ENCODE measurements at places on chromosomes 4 and X.
A peak's percentile ranks its signal among the peaks of the same experiment; 100 is the strongest.

DNA sequence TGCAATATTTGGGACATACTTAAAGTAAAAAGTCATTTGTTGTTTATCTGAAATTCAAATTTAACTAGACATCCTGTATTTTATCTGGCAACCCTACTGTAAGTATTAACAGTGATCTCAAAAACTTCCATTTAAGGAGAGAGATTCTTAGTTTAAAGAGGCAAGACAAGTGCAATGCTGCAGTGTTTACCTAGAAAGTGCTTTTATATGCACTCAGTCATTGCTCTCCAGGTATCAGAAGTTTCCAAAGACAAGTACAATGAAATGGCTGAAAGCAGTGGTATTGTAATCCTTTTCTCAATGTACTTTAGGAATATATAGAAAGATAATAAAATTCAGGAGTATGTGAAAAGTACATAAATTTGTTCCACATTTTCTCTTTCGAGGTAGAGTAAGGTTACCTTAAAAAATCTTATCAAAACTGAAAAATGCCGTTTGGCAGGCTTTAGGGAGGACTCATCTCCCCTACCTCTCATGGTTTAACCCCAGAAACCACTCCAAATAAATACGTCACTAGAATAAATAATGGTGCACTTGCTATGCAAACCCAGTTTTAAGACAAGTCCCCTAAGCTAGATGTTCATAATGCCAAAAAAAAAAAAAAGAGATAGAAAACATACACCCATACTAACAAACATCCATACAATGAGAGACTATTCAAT lies 45.7 kb downstream of the ELF2 start:
- DNase-seq = no peak

DNA sequence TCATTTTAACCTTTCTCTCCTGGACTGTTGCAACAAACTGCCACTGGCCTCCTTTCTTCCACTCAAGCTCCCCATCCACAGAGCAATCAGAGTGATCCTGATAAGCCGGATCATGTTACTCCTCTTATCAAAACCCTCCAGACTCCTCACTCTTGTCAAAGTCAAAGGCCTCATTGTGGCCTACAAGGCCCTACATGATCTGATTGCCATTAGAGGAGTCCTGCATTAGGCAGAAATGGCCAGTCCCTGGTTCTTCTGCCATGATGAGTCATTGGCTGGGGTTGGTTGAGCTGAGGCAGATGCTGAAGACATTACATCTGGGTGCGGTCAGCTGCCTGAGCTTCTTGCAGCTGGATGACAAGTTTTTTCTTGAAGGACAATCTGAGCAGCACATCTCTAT lies 32.7 kb upstream of the CASK start:
- DNase-seq = no peak

GRCh38 chrX:20063716-20064351 lies 52.9 kb downstream of the MAP7D2 start:
- DNase-seq = peak; percentile 57

GRCh38 chr4:151887031-151887815 lies 126.4 kb upstream of the GATB start:
- DNase-seq = peak; percentile 20

GRCh38 chrX:13090339-13091110 lies 46.1 kb upstream of the FAM9C start:
- DNase-seq = no peak

DNA sequence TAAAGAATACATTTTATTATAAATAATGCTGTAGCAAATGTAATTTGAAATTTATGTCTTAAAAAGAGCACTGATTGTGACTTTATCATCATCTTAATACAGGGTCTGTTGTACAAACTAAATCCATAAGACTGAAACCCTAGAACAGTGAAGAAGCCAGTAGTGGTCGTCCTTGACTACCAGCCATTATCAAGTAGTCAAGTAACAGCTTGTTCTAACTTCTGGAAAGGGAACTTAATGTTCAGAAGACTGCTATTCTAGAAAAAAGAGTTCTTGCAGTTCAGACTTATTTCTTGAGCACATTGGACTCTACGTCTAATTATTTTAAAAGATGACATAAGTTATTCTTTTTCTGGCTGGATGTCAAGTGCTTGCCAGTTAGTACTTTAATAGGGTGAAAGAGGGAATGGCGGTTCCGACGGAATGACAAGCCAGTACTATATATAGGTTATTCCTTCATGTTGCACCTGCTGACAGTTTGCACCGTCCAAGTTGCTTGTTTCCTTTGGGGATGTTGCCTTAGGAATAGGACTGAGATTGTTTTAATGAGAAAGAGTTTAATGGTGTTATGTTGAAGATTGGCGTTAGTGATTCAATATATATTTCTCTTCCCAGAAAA lies 109.9 kb downstream of the RAPGEF2 start:
- DNase-seq = no peak

DNA sequence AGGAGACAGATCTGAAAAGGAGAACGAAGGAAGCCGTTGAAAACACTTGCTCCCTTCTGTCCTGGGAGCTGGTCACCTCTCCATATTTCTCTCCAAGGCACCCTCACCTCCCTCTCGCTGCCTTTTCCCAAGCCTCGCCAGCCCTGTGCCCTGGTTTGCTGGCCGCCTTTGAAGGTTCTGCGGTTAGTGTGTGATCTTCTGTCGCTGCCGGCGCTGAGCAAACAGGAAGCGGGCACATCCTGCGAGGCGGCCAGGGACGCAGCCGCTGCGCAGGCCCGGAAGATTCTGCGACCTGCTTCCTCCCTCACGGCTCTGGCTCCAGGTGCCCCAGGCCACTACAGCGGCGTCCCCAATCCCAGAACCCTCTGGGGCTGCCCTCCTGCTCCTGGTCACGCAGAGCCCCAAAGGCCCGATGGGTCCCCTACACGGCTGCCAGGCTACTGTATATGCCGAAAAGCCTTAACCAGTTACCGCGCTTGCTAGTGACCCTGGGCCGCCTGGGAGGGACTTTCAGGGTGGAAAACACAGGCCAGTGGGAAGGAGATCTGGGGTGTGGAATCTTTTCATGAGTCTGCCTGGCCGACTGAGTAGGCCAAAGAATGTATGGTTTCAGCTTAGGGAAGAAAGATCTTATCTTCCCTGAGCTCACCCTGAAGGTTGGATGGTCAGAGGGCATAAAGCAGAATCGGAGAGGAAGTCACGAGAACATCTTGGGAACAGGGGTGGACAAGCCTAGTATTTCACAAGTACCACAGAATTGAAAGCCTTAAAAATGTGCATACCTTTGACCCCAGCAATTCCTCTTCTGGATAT lies 2.3 kb upstream of the SASH3 start:
- DNase-seq = no peak

DNA sequence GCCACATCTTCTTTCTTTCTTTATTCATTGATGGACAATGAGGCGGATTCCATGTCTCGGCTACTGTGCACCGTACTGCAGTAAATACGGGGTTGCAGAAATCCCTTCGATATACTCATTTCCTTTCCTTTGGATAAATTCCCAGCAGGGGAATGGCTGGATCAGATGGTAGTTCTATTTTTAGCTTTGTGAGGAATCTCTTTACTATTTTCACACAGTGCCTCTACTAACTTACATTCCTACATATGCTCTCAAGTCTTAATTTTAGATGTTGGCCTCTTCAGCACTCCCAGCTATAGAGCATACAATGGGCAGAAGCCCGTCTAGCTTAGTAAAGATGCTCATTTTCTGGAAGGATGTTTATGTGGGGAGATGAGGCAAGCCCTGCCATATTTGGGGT lies 317.4 kb downstream of the ASMT start:
- no peak for DNase-seq

DNA sequence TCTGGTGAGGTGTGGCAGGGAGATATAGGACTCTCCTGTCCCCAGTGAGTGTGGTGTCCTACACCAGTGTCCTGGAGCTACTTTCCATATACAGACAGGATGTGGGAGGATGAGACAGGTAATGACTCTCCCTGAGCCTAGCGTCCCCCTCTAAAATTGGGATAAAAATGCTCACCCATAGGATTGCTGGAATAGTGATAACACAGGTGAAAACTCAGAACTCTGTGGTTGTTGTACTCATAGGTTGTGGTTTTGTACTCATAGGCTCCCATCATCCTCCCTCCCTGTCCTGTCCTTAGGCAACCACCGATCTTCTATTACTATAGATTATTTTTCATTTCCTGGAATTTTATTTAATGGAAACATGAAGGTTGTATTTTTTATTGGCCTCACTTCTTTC lies 60.7 kb upstream of the NXF3 start:
- DNase-seq = no peak

GRCh38 chr4:188949596-188949995 lies 810.4 kb downstream of the TRIML1 start:
- DNase-seq = no peak

DNA sequence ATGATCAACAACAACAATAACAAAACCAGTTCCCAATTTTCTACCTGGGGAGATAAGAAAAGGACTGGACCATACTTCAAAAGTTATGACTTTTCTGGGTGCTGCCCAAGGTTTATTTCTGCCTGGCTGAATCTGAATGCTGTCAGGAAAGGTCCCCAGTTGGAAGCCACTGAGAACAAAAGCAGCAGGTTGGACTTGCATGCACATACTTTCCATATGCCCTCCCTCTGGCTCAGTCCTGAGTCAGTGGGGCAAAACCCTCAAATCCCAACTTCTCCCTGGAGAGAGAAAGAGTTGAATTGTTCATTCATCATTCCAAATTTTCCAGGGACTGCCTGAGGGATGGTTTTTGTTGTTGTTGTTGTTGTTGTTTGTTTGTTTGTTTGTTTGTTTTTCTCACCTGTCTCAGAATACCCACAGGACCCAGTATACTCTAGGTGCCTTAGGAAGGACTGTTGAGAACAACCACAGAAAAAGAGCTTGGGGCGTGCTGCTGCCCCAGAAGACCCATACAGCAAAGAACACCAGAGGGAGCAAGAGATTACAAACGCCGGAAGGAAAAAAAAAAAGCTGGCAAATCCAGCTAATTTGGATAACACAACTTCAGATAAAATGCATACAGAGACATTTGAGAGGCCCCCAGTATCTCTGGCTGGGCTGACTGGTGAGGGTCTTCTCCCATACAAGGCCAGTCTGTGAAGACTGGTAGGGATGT lies 138.9 kb upstream of the INPP4B start:
- peak; percentile 56 for DNase-seq

DNA sequence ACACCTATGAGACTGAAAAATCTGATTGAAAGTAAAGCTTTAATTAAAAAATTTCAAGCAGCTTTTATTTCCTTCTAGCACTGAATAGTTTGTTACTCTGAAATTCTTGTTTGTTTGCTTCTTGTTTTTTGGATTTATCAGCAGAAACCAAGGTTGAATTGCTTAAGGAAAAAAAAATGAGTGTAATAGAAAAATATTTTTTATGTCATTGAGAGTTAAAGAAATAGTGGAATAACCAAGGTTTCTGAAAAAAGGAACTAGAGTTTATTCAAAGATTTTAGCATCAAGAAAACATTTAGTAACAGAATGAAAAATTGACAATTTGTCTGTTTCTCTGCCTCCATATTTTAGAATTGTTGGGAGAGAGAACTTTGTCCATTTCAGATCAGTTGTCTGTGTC lies 1852.2 kb downstream of the PCDH7 start:
- no peak for DNase-seq

DNA sequence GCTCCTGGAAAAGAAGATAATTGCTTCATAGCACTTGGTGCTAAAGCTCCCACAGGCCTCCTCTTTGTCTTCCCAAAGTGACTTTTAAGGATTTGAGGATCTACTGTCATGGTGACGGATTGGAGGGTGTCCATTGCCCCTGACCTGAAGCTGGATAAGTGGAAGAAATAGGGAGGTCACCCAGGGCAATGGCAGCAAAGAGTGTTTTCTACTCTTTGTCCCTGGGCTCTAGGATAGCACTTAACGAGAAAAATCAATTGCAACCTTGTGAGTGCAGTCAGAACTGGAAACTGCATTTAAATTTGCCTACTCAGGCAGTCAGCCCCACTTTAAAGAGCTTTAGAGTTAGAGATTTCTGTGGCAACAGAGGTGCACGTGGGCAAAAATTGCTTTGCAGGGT lies 43.7 kb upstream of the XK start:
- no peak for DNase-seq

- no peak for DNase-seq
Observed at GRCh38 chr4:126364311-126364911, 1049.7 kb downstream of the FAT4 start.

- DNase-seq = no peak
Observed at GRCh38 chrX:37653397-37654085, 32.0 kb upstream of the XK start.

DNA sequence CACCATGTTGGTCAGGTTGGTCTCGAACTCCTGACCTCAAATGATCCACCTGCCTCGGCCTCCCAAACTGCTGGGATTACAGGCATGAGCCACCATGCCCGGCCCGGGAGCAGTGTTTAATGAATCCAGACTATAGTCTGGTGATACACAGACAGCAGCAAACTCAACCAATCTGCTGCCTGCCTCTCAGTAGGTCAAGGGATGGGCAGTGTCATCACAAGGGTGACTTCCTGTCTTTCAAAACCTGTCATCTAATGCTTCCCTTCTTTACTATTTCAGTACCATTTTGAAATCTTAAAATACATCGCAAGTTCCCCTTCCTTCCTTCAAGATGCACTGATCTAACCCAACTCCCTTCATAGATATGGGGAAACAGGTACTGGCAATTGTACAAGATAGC lies 8.4 kb downstream of the RPL39 start:
- DNase-seq = no peak

GRCh38 chr4:116599859-116600258 lies 485.5 kb downstream of the TRAM1L1 start:
- no peak for DNase-seq
